ENCODE measurements at places on chromosomes 6 and 20.

- DNase-seq: peak; percentile 61
These were observed 252.8 kb downstream of the CDH26 start for GRCh38 chr20:60210779-60211617.

DNA sequence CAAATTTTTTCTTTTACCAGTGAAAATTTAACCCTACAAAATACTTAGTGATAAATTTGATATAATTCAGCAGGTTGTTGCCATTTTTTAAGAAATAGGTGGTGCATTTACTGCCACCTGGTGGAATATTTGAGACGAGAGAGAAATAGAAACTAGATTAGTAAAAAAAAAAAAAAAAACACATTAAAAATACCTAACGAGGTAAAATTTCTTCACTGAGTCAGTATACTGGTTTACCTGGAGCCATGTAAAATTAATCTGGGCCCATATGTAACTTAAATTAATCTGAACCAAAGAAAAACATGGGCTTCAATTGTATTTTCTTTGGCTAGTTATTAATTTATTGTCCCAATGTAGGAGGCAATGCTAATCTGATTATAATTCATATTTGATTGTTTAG is 520.8 kb downstream of the EPM2A start:
- no peak for DNase-seq

DNA sequence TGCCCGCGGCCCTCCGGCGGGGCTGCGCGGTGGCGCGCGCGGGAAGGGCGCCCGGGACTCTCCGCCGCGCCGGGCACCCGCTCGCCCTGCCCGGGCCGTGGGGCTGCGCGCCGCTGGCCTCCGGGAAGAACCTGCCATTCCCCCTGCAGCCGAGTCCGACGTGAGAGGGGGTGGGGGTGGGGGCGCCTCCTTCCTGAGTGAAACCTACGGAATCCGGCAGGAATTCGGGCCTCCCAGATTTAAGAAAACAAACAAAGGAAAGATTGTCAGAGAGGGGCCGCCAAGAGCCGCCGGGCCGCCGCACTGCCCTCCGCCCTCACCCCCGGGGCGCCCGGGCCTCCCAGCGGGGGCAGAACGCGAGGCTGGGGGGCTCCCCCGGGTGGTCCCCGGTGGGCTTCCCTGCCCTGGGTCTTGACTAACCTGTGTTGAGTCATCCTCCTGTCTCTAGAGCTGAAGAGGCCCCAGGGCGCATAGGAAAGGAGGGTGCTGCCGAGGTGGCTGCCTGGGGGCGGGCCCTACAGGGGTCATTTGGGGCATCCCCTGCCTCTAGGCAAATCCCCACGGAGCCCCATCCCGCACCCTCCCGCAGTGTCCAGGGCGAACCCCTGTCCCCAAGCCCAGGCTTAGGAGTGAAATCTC is 42.2 kb upstream of the FOXP4 start:
- DNase-seq: no peak

- DNase-seq: peak; percentile 47
These were observed 15.0 kb downstream of the ACSS2 start for GRCh38 chr20:34891166-34892062.

- DNase-seq: no peak
These were observed 3.1 kb upstream of the TAB2 start for GRCh38 chr6:149314325-149314905.

GRCh38 chr6:107488875-107489635 is 862 bp upstream of the SOBP start:
- peak; percentile 13 for DNase-seq

DNA sequence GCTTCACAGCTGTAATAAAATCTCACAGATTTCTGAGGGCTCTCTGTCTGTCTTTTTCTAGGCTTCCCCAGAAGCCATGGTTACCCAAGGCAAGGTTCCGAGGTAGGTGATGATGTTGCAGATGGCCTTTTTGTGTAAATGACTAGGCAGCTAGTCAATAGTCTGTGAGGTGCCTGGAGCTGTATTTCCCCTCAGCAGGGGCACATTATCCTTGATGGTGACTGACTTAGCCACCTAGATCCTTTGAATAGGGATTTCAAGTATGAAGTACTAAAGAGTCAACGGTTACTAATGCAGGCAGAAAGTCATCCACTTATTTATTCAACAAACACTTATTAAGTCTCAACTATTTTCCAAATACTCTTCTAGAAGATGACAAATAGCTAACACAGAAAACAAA is 49.3 kb upstream of the L3MBTL3 start:
- DNase-seq: no peak

DNA sequence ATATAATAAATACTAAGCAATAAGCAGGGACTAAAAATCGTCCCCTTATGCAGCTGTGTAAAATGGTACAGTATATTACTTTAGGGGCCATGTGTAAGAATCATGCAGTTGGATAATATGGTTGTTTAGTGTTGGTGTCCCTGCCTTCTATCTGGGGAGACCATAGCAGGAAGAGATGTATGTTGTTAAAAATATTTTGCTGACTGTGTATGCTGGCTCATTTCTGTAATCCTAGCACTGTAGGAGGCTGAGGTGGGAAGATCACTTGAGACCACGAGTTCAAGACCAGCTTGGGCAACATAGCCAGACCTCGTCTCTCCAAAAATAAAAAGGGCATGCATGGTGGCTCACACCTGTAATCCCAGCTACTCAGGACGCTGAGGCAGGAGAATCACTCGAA is 5.6 kb downstream of the PANK2 start:
- no peak for DNase-seq

- DNase-seq: no peak
These were observed 1.3 kb upstream of the PTCRA start for GRCh38 chr6:42914546-42914945.

- DNase-seq: no peak
These were observed 6.0 kb downstream of the CCN5 start for GRCh38 chr20:44720997-44721784.

DNA sequence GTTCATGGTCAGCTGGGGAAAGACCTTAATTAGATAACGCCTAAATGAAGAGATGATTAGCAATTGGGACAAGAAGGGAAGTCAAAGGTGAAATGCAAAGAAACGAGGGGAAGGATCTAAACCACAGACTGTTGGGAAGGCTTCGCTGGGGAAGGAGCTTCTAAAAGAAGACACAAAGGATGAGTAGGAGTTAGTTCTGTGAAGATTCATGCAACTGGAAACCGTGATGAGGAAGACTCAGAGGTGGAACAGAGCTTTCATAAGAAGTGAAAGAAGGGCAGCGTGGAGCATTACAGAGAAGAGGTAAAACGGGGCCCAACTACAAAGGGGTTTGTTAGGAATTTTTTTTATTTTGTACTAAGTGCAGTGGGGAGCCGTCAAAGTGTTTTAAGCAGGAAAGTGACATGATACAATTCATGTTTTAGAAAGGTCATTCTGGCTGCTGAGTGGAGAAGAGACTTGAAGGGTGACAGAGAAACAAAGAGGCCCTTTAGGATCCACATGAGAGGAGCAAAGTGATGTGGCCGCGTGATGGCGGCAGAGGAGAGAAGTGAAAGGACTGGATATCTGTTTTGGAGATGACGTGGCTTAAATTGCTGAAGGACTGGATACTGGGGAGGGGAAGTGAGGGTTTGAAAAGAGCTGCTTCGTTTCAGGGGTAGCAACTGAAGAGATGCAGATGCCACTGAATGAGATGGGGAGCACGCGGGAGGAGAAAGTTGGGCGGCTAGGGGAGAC is 33.6 kb downstream of the TTI1 start:
- DNase-seq: no peak

GRCh38 chr6:133923938-133924593 is 29.0 kb upstream of the TBPL1 start:
- peak; percentile 25 for DNase-seq

GRCh38 chr6:36906539-36907325 is 21.0 kb downstream of the C6orf89 start:
- DNase-seq: no peak

DNA sequence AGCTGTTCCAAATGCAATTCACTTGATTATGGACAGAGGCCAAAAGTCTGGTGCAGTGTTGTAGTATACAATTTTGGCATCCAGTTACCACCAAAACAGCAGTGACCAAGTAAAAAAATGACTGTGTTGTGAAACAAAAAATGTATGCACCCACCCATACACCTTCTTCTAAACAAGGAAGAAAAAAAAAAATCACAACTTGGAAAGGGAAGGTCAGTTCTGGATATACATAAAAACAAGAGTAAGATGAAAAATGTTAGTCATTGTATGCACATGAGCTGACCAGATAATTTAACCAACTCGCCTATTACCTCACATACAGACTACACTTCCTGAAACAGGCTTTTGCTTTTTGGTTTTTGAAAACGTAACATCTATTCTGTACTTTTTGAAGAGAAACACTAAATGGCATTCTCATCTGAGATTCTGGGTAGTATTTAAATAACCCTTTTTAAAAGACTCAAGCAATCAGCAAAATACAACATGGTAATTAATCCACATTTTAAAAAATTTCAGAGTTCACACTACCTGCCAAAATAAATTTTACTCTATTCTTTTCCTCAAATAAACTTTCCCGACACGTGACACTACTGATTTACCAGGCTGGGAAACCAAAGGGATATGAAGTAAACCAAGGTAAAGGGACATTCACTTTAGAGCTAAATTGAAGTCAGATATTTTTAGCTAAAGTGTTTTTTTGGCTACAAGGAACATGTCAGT is 141.6 kb upstream of the SHLD1 start:
- DNase-seq: no peak

GRCh38 chr20:57389695-57390603 is 1.2 kb upstream of the RBM38 start:
- peak; percentile 72 for DNase-seq

Data from stimulated activated CD4-positive, alpha-beta T cell treated with anti-CD3 and anti-CD28 coated beads, Interleukin-1b, Interleukin-23, amount 100 ng/mL, for 48 hours (primary cell).